ENCODE measurements at places on chromosomes 3 and 15.

DNA sequence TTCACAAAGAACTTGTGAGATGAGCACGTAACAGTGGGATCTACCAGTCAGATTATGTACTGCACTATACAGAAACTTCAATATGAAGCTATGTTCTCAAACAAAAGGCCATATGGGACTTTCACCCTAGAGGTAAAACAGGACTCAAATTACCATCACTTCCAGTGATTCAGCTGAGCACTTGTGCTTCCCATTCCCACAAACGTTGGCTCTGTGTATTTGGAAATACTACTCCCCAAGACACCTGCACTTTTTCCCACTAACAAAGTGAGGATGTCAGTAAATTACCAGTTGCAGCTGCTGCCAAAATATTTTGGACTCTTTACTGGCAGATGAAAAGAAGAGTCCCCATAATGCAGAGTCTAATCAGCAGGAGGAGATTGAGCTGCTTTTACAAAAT lies 1570.1 kb downstream of the SI start:
- no peak for DNase-seq

DNA sequence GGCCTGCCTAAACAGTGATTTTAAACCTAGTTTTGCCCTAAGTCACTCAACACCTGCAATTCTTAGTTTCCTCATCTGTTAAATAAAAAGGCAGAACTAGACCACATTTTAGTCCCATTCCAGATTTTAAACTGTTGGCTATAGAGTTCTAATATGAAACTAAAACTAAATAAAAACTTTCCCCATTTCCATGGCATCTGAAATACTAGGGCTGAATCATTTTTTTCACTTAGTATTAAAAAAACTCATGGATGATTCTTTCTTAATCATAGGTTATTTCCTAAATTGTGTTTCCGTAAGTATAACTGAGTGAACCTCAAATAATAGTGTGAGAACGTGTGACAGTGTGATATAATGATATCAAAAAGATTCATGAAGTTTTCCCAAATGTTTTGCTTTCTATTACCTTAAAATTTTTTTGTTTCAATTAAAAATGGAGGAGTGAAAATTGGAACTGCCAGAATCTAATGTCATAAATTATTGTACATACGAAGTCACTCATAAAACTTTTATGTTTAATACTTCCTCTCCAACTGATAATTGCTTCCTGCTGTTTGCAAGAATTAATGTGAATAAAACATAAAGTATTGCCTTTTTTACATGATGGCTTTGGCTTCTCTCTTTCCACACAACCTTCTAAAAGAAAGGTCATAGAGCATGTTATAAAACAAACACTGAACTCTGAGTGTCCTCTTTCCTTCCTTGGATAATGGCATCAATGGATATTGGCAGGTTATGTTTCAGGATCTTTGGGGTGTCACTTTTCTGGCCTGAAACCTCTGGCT lies 315.1 kb upstream of the MME start:
- DNase-seq = no peak

DNA sequence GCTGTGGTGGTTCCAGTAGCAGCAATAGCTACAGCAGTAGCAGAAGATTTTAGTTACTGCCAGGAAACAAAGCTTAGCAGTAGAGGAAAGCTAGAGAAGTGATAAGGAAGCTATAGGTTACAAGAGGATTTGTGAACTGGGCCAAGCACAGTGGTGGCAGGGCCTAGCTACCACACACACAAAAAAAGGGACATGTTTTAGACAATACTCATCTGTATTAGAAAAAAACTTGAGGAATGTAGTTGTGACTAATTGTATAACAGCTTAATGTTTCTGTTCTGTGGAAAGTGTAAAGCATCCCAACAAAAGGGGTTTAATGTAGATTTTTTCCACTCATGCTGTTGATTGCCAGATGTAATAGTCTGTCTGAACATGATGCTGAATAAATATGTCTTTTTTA lies 29.9 kb upstream of the PFN2 start:
- DNase-seq = no peak

DNA sequence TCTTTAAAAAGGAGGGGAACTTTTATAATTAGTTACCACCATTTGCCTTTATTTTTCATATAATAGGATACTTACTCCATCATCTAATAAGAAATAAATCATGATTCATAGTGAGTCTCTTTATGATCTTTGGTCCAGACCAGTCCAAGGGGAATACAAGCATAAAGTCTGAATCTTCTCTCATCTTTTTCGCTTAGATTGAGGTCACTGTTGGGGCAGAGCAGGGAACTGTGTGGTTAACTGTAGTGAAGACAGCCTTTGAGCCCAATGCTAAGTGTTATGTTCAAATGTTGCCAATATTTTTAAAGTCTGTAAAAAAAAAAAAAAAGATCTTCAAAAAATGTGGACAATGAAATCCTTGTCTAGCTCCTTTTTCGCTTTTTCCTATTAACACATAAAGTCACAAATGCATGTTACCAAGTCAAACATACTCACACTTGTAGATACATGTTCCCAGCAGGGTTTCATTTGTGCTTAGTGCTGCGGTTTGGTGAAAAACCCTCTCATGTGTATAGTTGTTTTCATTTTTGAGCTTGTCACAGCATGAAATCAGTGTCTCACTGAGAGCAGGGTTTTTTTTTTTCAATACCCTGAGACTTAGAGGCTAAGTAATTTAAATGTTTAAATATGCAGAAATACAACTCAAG lies 72.1 kb downstream of the EPHA3 start:
- DNase-seq = no peak

DNA sequence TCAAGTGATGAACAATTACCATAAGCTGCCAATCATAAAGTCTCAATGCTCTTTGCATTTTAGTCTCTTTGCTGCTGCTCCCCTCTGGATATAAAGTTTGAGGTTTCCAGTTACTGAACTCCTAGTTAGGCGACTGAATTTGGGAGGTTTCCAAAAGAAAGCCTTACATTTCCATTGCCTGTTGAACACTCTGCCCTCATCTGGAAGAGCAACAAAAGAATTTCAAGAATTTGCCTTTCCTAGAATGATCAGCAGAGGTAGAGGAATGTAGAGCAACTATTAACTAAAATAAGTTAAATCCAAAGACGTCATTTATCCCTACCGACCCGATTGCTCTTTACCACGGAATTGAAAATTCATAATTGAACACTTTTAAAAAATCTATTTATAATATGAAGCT lies 53.4 kb upstream of the PRICKLE2 start:
- DNase-seq = no peak
